ENCODE measurements at places on chromosomes 6 and 20.

DNA sequence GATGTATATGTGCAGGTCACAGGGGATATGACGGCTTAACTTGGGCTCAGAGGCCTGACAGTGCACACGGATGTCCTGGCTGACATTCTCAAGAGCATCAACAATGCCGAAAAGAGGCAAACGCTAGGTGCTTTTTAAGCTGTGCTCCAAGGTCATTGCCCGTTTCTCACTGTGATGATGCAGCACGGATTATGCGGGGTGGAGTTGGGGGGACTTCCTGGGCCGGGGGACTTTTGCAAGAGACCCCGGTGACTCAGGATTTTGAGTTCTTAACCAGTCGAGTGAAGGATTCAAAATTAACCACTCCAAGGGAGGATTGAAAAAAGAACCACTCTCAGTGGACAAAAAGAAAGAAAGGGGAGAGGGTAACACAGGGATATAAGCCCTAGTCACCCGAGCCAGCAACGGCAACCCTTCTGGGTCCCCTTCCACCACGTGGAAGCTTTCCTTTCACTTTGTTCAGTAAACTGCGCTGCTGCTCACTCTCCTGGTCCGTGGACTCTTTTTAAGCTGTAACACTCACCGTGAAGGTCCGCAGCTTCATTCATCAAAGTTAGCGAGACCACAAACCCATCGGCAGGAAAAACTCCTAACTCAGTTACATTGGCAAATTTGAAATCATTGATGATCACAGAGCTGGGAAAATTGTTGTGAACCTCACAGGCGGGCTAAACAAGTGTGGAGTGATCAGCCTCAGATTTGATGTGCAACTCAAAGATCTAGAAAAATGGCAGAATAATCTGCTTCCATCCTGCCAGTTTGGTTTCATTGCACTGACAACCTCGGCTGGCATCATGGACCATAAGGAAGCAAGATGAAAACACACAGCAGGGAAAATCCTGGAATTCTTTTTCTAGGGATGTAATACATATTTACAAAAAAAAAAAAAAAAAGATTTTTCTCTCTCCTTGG is 199.3 kb downstream of the ARID1B start:
- DNase-seq = no peak

DNA sequence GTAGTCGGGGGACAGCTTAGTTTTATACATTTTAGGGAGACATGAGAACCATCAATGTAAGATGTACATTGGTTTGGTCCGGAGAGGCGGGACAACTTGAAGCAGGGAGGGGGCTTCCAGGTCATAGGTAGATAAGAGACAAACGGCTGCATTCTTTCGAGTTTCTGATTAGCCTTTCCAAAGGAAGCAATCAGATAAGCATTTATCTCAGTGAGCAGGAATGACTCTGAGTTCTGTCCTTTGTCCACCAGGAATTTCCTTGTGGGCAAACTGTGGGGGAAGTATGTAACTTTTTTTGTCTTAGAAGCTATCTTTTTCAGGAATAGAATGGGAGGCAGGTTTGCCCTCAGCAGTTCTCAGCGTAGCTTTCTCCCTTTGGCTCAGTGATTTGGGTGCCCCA is 1.4 kb downstream of the YTHDF1 start:
- DNase-seq = no peak

DNA sequence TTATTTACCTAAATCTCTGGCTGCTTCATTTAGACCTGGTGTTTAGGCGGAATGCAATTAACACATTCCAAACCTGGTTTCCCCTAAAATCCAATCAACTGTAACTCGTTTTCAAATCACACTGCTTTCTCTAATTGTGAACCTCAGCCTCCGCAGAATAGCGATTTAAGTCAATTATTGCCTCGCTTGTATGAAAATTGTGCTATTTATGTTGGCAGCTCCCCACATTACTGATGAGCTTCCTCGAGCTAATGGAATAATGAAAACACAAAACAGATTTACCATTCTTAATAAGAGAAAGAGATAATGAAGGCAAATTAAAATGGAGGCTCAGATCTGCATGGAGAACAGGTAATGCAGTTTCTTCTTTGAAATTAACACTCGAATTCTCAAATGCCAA is 67.9 kb downstream of the SLC2A10 start:
- DNase-seq = no peak

DNA sequence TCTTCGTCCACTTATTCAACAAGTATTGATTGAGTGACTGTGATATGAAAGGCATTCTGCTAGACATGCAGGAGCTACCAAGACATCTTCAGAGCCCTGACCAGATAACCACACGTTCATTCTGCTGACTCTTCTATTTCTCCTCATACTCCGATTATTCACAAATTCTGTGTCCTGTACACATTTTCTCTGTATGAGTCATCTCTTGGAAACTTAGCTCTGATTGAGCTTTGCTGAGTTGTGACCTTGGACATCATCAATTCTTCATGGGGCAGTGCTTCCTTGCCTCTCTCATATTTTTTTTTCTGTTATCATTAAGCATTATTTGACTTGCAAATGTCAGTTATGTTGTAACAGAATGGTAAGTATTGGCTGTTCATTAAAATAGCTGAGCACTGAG is 351.6 kb upstream of the CNR1 start:
- no peak for DNase-seq

- DNase-seq = no peak
Observed at GRCh38 chr6:111871207-111871606, 2.0 kb downstream of the FYN start.

GRCh38 chr20:57498425-57499400 is 26.2 kb downstream of the CTCFL start:
- peak; percentile 61 for DNase-seq

DNA sequence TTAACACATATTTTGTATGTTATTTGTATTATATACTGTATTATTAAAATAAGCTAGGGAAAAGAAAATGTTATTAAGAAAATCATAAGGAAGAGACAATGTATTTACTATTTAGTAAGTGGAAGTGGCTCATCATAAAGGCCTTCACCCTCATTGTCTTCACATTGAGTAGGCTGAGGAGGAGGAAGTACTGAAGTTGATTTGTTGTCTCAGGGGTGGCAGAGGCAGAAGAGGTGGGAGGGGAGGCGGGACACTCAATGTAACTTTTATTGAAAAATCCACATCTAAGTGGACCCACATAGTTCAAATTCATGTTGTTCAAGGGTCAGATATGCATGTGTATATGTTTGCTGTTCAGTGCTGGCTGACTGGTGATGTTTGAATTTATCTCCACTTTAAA is 210.2 kb upstream of the CITED2 start:
- no peak for DNase-seq

- DNase-seq = no peak
Observed at GRCh38 chr6:50463931-50464330, 249.4 kb upstream of the TFAP2D start.

- no peak for DNase-seq
Observed at GRCh38 chr6:404685-405423, 13.3 kb downstream of the IRF4 start.

GRCh38 chr6:68059899-68060298 is 575.2 kb upstream of the ADGRB3 start:
- no peak for DNase-seq

- peak; percentile 94 for DNase-seq
Observed at GRCh38 chr20:36499723-36500501, 41.4 kb upstream of the MYL9 start.

DNA sequence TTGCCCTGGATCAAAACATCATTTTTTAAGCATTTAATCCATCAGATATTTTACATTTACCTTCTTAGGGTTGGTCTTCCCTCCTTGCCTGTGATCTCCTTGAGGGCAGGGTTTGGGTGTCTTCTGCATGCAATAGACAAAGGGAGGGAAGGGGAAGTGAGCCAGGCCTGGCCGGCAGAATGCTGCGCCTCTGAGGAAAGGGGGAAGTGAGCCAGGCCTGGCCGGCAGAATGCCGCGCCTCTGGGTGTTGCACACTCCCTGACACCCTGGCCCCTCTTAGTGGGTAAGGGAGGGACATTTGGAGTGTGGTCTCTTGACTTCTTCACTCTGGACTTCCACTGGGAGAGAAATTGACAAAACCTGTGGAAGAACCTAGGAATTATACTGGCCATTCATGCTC is 12.4 kb downstream of the PSMF1 start:
- DNase-seq = no peak

DNA sequence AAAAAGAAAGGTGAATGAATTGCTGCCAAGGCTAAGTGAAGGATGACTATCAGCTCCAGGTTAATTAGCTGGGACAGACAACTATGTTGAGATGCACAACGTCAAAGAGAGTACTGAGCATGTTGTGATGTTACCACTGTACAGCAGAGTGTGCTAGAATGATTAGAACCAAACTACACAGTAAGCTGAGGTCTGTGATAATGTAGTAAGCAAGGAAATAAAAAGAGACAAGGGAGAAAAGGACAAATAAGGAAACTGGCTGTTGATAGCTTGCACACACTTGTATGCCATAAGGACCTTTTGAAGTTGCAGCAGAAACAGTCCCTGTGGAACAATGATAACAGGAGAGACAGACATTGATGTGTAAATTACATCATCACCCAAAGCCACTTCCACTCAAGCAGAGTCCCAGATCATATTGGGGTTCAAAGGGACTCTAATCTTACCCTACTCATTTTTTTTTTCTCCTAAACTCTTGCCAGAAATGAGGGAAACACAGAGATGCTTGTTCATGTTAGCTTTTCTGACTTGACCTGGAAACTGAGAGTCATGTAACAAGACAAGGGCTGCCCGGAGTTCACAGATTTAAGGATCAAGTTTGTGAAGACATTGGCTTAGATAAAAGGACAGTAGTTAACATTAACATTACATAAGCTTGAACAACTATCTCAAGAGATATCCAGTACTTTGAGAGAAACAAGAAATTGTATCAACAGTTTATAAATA is 189.9 kb downstream of the CENPW start:
- DNase-seq = peak; percentile 5

- no peak for DNase-seq
Observed at GRCh38 chr6:64672131-64672530, 1034.9 kb downstream of the EYS start.

- no peak for DNase-seq
Observed at GRCh38 chr6:46331461-46331860, 159.8 kb downstream of the RCAN2 start.

DNA sequence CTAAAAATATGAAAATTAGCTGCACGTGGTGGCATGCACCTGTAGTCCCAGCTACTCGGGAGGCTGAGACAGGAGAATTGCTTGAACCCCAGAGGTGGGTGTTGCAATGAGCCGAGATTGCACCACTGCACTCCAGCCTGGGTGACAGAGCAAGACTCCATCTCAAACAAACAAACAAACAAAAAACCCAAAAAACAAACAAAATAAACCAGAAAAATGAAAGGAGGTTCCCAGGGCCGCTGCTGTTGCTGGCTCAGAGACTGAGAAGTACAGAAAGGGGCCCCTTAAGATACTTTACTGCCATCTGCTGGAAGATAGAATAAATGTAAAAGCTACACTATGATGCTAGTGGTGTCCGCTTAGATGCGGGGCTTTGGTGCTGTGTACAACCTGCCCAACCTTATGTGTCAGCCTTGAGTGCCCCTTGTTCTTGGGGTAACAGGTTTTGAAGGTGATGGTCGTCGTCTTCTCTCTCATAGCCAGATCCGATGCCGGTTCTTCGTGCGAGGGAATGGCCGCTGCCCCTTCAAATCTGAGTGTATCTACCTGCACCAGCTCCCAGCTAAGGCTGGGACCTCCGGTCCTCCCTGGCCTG is 2.8 kb upstream of the FANCE start:
- peak; percentile 80 for DNase-seq

- DNase-seq = no peak
Observed at GRCh38 chr20:54067606-54068174, 2.7 kb downstream of the BCAS1 start.

DNA sequence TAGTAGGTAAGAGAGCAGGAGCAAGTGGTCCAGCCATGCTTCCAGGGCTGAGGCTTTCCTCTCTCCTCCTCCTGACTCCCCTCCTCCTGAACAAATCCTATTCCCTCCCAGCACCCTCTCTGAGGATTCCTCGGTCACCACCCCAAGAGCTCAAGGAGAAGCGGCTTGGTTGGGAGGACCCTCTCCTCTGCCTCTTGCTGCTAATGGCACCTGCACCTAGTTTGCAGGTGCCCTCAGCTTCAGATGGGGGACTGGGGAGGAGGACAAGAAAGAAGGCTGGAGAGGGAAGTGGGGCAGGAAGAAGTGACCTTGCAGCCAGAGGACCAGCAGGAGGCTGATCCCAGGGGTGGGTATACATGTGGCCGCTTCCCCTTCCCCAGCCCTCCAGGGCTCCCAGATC is 17.5 kb downstream of the NCR2 start:
- DNase-seq = no peak

- DNase-seq = peak; percentile 72
Observed at GRCh38 chr6:112357791-112358190, 10.7 kb downstream of the RFPL4B start.

DNA sequence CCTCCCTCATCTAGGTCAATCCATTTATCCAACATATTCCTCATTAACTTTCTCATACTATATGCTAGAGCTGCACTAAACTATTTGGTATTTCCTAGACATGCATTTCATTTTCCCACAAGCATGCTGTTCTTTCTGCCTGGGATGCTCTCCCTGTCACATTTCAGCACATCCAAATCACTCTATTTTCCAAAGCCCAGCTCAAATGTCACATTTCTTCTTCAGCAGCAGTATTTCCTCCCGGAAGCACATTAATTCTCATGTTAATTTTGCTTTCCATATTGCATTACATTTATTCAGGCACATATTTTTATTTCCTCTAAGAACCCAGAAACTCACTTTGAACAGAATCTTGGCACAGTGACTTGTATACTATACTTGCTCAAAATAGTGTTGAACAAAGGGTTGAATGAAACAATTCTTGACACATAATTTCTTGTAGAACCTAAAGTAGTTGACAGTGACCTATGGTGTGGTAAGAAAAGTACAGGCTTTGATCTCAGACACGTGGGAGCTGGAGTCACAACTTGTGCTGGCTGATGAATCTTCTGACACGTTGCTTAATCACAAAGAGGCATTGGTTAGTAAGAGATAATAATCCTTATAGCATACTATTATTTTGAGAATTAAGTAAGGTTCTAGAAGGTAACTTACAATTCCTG is 30.8 kb upstream of the CD2AP start:
- no peak for DNase-seq

- no peak for DNase-seq
Observed at GRCh38 chr6:56372406-56372995, 125.1 kb upstream of the COL21A1 start.

DNA sequence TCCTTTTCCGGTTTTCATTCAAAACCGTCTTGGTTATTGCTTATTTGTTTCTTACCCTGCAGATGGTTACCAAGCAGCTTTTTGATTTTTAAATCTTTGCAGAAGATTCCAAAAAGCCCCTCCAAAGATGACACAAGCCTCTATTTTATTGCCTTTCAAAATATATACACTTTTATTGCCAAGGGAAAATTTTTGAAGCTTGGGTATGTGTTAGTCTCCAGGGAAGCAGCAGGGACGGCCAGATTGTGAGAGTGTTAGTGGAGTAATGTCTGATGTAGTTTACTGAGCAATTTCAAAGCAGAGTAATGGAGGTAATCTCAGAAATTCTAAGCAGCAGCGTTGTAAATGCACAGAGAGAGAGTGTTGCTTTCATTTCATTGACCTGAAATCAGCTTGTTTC is 193.8 kb downstream of the FARS2 start:
- no peak for DNase-seq

- DNase-seq = no peak
Observed at GRCh38 chr6:49929340-49929739, 34.6 kb downstream of the DEFB114 start.

Measured in EH (cell line).